GM23248 (cell line): ENCODE measurements at places on chromosomes 2 and 18.

DNA sequence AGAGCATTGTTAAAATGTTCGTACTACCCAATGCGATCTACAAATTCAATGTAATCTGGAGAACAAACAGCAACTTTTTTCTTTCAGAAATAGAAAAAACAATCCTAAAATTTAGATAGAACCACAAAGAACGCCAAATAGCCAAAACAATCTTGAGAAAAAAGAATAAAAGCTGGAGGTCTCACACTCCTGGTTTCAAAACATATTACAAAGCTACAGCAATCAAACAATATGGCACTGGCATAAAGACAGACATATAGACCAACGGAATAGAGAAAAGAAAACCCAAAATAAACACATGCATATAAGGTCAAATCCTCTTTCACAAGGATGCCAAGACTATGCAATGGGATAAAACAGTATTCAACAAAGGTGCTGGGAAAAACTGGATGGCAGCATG lies 74.5 kb downstream of the MAP4K3 start:
- DNase-seq = no peak

GRCh38 chr2:1366546-1367134 lies 46.6 kb upstream of the TPO start:
- no peak for DNase-seq

DNA sequence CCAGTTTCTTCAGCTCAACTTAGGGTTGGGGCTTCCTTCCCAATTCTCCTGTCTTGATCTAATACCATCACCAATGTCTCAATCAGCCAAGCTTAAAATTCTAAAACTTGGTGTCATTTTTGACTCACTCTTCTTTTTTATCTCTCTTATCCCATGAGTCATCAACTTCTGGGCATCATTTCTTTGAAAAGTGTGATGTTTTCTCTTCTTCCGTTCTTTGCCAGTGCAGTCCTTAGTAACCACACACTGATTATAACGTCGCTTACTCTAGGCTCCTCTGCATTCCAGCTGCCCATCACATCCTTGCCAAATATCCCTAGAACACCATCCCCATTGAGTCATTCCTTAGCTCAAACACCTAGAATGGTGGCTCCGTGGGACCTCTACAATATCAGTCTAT lies 27.4 kb upstream of the MRO start:
- peak; percentile 87 for DNase-seq

DNA sequence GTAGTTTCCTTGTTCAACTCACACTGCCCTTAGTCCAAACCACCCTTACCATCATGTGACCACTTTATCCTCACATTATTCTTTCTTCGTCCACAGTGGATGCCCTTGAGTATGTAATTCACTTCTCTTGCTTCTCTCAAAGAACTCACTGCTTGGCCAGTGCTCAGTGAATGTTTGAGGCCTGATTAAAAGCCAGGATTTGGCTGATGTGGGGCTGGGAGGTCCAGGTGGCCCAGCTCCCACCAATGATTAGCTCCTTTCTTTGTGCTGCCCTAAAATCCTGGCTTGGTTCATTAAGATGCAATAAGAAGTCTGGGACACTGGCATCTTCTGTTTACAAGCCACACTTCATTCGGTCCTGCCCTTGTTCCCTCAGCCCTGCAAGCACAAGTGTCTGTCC lies 97.8 kb upstream of the CELF4 start:
- DNase-seq = no peak

DNA sequence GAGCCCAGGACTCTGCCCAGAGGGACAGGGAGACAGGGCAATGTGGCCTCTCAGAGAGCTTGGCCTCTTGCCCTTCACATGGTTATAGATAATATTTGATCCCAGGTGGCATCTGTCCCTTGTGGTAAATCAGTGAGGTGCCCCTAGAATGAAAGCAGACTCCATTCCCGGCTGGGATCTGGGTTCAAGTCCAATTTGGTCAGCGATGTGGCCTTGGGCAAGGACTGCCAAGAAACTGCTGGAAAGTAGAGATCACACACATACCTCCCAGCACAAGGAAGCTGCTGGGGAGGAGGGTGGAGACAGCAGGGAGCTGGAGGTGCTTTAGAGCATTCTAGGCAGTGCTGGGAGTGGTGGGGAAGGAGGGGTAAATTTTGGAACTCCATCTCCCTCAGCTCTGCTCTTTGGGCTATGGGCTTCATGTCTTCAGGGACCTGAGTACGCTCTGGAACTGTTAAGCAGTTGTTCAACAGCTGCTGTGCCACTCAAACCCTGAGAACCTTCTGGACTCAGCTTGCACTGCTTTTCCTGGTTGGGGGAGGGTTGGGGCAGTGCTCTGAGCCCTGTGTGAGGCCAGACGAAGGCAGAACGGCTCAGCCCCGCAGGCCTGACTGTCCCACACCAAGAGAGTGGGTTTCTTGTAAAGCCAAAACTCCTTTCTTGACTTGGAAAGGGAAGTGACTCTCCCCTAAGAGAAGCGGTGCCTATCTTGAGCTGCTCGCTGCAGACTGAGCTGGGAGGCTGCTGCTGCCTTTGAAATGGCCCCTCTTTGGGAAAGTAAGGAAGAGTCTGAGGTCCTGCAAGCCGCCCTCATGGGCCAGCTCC lies 23.0 kb downstream of the INPP5D start:
- DNase-seq = no peak

DNA sequence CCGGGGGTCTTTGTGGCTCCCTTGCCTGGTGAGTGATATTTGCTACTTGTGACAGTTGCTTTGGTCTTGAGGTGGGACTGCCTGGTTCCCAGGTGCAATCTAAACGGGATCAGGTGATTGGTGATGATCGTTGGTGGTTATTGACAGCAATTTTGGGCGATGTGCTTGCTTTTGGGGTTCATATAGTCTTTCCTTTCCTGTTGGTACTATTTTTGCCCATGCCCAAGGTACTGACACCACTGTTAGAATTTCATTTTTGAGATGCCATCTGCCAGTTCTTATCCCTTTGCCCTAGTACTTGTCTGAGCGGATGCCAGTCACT lies 573 bp downstream of the WDR7 start:
- no peak for DNase-seq

GRCh38 chr2:219726916-219727315 lies 99.5 kb downstream of the SLC4A3 start:
- no peak for DNase-seq

GRCh38 chr18:75161256-75162028 lies 47.5 kb downstream of the PTGR3 start:
- no peak for DNase-seq

DNA sequence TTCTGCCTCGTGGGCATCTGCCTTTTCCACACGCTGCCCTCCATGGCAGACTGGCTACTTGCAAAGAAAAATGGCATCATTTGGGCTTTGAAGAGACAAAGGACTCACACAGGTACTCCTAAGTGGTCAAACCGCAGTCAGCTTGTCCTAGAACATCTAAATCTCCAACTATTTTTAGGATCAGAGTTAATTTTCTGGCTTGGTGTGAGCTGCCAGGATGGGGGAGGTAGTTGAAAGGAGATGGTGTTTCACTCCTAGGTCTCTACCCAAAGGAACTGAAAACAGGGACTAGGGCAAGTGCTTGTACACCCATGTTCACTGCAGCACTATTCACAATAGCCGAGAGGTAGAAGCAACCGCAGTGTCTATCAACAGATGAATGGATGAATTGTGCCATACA lies 107.9 kb upstream of the ATL2 start:
- no peak for DNase-seq

- peak; percentile 42 for DNase-seq
Measured at GRCh38 chr2:10432311-10433181, 15.6 kb downstream of the ODC1 start.

- peak; percentile 71 for DNase-seq
Measured at GRCh38 chr2:9738535-9739496, 104.5 kb upstream of the TAF1B start.

DNA sequence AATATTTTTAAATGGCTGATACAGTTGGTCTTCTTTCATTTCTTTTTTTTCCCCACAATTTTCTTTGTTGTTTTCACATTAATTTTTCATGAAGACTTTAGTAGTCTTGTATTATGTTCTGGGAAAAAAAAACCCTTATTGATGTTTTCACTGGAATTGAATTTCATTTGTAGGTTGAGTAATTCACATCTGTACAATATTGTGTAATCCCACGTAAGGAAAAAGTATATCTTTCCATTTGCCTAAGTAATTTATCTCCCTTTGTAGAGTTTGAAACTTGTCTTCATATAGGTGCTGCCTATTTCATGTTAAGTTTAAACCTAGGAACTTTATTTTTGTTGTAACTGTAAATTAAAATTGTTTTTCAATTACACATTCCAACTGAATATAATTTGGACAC lies 2.0 kb downstream of the DNAJC27 start:
- peak; percentile 26 for DNase-seq

GRCh38 chr2:55555977-55556376 lies 36.5 kb downstream of the CFAP36 start:
- DNase-seq = peak; percentile 31
